Ovary (tissue), 10 donors: ENCODE measurements at places on chromosomes 2 and 18.

DNA sequence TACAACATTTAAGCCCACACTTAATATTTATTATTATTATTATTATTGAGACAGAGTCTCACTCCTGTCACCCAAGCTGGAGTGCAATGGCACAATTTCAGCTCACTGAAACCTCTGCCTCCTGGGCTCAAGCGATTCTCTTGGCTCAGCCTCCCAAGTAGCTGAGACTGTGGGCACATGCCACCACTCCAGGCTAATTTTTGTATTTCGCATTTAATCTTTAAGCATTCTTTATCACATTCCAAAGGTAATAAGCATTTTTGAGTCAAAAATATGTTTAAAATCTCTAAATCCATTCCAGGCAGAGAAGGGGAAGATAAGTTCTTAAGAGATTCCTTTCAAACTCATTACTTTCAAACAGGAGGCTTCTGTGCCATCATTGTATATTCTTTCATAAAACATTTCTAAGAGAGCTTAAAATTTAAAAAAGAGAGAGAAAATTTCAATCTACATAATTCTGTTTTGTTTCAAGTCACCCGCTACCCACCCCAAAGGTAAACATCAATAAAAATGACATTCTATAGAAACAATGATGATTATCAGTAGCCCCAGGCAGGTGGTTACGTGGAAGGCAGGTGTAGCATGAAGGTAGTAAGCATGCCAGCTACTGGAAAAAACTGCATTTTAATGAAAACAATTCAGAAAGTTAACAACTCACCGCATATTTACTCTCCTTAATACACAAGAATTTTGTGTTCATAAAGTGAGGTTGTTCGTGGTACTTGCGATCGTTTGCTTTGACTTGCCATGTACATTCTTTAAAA lies 84.4 kb upstream of the NARS1 start:
- H3K36me3 ChIP-seq, result no peaks in the 10 kb centered on the region
- no peaks in the 10 kb centered on the region for H3K4me1 ChIP-seq
- DNase-seq, result no peak
- H3K4me3 ChIP-seq, result no peak overlapping the region

GRCh38 chr2:151408788-151409600 lies 708 bp upstream of the RIF1 start:
- H3K4me1 ChIP-seq, result peaks cover under 1% of the 10 kb centered on the region
- H3K4me3 ChIP-seq, result peak overlapping the region; percentile 99
- H3K27me3 ChIP-seq, result no peaks in the 10 kb centered on the region
- H3K27ac ChIP-seq, result no peak overlapping the region
- peak; percentile 27 for DNase-seq

DNA sequence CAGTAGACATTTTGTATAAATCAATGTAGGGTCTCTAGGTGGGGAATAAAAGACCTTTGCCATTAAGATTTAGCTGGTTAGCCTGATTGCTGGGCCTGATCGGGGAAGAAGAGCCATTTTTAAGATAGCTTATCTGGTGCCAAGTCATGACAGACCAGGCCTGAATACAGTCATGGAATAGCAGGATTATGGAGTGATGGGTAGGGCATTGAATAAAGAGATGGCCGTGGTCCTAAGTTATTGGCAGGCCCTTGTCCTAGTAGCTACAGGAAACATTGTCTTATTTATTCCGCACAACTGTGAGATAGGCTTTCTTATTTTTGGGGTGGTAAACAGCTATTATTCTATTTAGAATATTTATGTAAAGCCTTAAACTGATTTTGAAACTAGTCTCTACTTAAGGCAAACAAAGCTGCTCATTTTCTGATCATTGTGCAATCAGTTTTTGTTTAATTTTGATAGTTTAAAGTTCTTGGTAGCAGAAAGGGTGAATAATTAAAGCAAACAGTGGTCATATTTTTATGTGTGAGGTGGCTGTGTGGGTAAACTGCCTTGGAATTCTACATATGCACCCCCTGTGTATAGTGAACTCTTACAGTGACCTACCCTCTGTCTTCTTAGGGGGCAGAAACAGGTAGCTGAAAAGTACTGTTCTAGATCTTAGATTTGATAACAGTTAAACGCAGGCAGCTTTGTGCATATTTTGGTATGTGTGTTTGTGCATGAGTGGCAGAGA lies 22.6 kb downstream of the ZNF236 start:
- H3K36me3 ChIP-seq, result no peaks in the 10 kb centered on the region
- no peak overlapping the region for H3K27ac ChIP-seq
- no peak for DNase-seq
- peaks cover 1% of the 10 kb centered on the region for H3K4me1 ChIP-seq
- no peak overlapping the region for H3K4me3 ChIP-seq
- H3K27me3 ChIP-seq, result no peaks in the 10 kb centered on the region

GRCh38 chr2:199772035-199772976 lies 78.7 kb downstream of the FTCDNL1 start:
- H3K27me3 ChIP-seq, result no peaks in the 10 kb centered on the region
- no peak for DNase-seq
- H3K4me1 ChIP-seq, result no peaks in the 10 kb centered on the region
- H3K36me3 ChIP-seq, result no peaks in the 10 kb centered on the region
- H3K4me3 ChIP-seq, result no peak overlapping the region

- no peak overlapping the region for H3K27ac ChIP-seq
- H3K4me1 ChIP-seq, result peaks cover 12% of the 10 kb centered on the region
- DNase-seq, result no peak
- no peaks in the 10 kb centered on the region for H3K27me3 ChIP-seq
- H3K4me3 ChIP-seq, result no peak overlapping the region
Observed at GRCh38 chr2:215793747-215794595, 219.4 kb downstream of the MREG start.
